ENCODE measurements at places on chromosomes 6 and 20. TPM values are rescaled to one million over a fixed set of nuclear protein-coding genes. Genes with fewer than 3 reads are reported as not detected.

GRCh38 chr6:41652866-41653652, 14.8 kb downstream of the MDFI start:
- no peak overlapping the region for H3K27ac ChIP-seq
- H3K36me3 ChIP-seq: no peaks in the 10 kb centered on the region
- H3K27me3 ChIP-seq: no peaks in the 10 kb centered on the region
- DNase-seq: no peak
- no peak overlapping the region for H3K4me3 ChIP-seq

GRCh38 chr6:105890521-105891244, 195.5 kb upstream of the PRDM1 start:
- H3K36me3 ChIP-seq: no peaks in the 10 kb centered on the region
- DNase-seq: no peak
- H3K4me3 ChIP-seq: no peak overlapping the region
- no peaks in the 10 kb centered on the region for H3K4me1 ChIP-seq
- no peaks in the 10 kb centered on the region for H3K27me3 ChIP-seq

Gene OR2J2
- total RNA-seq: not detected

DNA sequence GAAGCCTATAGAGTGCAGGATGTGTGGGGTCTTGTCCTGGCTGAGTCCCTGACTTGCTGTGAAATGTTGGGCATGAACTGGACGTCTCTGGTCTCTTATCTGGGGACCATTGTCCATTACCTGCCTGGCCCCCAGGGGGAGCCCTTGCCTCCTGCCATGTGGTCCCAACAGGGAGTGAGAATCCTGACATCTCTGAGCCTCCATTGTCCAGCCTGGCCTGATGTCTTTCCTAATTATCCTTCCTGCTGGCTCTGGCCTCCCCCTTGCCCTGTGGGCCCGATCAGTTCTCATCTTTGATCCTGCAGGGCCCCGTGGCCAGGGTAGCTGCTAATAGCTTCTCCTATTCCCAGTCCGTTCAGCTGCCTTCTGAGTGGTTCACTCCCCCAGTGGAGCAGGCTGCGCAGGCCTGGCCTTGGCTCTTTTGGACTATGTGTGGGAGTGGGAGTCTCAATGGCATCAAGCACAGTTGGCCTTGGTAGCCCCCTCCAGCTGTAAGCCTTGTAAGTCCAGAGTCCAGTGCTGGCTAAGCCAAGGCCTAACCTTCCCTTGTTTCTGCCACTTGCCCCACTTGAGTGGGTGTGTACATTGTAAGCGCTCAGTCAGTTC, 77.9 kb upstream of the RALY start:
- H3K36me3 ChIP-seq: no peaks in the 10 kb centered on the region
- no peak overlapping the region for H3K4me3 ChIP-seq

Gene OLIG3
- not detected for total RNA-seq

Data from liver (tissue), 10 donors.